ENCODE measurements at places on chromosomes 12 and 14.

DNA sequence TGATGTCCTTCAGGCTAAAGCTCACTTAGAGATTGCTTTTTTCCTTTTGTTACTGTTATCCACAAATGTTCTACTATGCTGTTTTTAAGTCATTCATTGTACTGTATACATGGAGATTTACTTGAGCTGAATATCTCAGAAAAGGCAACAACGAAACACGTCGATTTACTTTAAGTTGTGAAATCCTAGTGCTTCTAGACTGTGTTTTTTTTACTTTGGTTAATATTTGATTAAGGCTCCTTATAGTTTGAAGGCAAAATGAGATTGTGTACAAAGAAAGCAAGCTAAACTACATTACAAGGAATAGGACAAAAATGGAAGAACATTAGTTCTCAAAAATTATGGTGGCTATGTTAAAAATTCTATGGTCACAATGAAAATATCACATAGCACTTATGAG, 114.5 kb downstream of the SLC35F4 start:
- DNase-seq: no peak

GRCh38 chr12:105331805-105332251, 1.3 kb downstream of the C12orf75 start:
- no peak for DNase-seq

DNA sequence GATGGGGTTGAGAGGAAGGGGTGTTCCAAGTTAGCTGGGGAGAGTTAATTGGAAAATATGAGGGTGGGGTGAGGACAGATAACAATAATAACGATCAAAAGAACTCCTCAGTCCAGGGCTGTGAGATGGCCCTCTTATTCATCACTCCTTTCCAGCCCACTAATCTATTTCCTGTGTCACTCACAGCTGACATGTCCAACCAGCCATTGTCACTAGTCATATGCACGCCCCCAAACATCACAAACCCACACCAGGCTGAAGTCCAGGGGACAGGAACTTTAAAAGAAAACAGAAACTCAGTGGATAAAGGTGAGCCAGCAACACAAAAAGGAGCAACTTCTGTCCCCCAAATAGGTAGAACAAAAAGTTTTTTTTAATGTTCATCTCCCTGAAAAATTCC, 911 bp downstream of the CALCOCO1 start:
- DNase-seq: no peak

DNA sequence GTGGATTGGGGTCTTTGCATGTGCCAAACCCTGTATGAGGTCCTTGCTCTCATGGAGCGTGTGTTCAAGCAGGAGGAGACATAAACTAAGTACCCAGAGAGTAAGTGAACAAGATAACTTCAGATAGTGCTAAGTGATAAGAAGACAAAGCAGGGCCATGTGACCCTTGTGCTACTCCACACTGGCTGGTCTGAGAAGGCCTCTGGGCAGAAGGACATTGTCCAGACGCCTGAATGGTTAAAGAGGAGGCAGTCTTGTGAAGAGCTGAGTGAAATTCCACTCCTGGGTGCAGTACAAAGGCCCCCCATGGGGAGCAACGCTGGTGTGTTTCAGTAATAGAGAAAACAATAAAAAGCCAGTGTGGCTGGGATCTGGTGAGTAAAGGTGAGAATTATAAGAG, 93.3 kb upstream of the RIC8B start:
- no peak for DNase-seq

- DNase-seq: no peak
Observed at GRCh38 chr14:58815794-58816193, 178.0 kb downstream of the DACT1 start.

DNA sequence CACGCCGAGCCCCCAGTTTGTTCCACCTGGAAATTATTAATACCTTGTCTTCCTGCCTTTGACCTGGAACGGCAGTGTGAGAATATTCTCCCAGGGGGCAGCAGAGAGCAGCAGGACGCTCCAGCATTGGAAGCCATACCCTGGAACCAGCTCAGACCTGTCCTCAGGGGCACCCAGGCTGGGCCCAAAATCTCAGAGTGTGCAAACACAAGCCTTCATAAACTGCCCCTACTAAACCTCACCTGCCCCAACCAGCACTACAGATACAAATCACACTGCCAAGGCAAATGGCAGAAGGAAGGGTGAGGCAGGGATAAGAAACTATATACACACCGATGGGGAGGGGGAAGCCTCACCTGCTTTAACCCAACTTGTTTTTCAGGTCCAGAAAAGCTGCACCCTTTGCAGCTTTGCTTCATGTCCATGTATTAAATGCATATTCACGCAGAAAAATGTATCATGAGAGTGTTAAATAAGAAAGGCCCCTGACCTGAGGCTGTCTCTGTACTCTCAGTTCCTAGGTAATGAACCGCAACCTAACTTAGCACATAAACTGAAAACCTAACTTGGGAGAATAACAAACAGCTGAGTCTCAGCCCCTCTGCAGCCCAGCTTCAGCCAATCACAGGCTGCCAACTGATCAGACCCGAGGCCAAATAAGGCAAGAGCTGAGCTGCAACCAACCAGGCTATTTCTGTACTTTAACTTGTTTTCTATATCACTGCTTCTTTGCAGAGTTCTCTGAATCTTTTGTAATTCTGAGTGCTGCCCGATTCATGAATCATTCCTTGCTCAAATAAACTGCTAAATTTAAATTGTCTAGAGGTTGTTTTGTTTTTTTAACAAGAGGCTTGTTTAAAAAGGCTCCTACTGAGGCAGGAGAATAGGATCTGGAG, 130.1 kb downstream of the SPTSSA start:
- peak; percentile 6 for DNase-seq

DNA sequence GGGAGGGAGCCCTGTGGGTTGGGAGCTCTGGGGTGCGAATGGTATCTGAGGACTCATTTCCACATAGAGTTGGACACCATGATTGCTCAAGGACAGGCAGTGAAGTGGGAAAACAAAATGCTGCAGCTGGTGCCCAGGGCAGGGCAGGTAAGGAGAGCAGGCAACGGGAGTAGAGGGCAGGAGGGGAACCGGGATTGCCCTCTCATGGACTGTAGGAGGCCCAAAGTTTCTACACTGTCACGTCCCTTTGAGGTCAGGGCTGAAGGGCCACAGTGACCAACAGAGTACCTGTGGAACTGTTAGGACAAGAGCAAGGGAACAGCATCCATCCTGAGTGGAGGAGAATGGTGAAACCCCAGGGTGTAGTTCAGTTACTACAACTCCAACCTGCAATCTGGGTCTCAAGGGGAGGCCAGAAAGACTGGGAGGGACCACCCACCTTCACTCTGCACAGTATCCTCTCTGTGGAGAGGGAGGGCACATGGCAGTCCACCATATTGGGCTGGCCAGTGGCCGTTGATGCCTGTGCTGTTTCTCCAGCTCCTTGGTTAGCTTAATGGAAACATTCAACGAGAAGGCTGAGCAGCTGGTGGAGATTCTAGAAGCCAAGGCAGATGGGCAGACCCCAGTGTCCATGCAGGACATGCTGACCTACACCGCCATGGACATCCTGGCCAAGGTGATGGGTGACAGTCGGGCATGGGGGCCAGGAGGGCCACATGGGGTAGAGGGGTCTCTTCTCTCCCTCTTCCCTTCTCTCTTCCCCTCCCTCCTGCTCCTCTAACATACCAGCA, 22.2 kb downstream of the CYP46A1 start:
- DNase-seq: no peak

DNA sequence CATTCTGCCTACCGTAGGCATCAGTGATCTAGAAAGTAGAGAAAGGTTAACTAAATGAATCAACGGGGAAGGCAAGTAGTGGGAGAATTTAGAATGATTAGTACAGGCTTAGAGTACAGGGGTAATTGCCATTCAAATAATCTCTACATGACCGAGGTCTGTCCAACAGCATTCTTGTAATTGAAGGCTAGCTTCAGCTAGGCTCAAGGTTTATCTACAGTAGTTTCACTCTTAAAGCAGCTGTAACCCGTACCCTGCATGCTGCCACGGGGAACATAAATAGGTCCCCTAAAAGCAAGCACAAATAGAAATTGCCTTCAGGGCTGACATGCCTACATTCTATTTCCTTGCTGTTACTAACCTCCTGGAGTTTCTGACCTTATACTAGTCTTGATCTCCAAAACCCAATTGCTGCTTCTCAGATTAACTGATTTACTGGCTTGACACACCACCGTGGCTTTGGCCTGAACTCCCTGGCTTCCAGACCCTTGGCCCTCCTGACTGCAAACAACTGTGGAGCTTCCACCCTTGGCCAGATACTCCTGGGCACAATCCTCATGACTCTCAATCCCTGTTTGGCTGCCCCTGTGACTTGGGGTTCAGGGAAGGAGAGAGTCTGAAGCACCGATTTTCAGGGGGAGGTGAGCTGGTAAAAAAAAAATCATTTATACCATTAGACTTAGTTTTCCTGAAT, 242.1 kb upstream of the FOXN3 start:
- DNase-seq: no peak

DNA sequence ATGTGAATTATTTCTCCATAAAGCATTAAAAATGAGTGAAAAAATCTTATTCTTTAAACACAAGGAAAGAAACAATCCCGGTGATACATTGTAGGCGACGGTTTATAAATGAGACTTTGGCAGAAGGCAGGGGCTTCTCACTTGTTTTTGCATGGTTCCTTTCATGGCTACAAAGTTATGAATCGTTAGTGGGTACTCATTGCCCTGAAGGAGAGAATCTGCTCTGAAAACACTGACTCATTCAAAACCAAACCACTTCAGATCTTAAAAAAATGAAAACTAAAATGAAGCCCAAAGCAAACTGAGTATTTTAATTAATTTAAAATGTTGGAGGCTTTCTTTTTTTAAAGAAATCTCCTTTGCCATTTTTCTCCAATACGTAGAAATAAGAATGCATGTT, 41.4 kb upstream of the AMIGO2 start:
- DNase-seq: no peak

GRCh38 chr12:122795807-122796206, 21.4 kb downstream of the CCDC62 start:
- no peak for DNase-seq

- DNase-seq: no peak
Observed at GRCh38 chr12:25504744-25505143, 48.3 kb downstream of the LMNTD1 start.

GRCh38 chr12:78914859-78915331, 50.3 kb downstream of the SYT1 start:
- no peak for DNase-seq

- DNase-seq: no peak
Observed at GRCh38 chr12:104057771-104058197, 6.5 kb upstream of the HCFC2 start.

DNA sequence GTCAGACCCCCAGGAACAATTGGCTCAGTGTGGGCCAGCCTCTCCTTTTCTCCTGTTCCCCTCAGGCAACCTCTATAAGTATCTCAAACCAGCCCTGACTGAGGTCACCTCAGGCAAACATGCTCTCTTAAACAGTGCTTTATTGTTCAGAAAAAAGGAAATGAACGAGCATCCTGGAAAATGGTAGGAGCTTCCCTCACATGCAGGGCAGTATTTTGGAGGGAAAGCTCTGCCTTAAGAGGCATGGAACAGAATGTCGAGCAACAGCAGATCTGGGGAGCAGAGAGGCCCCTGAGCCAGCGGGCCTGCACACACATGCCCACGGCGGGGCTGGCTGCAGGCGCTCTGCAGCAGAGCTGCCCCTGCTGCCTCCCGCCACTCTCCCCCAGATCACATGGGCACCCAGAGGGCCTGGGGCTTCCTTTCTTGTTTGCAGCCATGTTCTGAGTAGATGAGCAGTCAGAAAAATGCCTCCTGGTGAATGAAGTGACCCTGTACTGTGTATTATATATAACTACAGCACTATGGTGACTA, 42.0 kb downstream of the MOK start:
- DNase-seq: no peak

- DNase-seq: no peak
Observed at GRCh38 chr12:80484746-80485145, 40.7 kb downstream of the PTPRQ start.

- DNase-seq: no peak
Observed at GRCh38 chr12:132324841-132325732, 4.3 kb downstream of the GALNT9 start.

DNA sequence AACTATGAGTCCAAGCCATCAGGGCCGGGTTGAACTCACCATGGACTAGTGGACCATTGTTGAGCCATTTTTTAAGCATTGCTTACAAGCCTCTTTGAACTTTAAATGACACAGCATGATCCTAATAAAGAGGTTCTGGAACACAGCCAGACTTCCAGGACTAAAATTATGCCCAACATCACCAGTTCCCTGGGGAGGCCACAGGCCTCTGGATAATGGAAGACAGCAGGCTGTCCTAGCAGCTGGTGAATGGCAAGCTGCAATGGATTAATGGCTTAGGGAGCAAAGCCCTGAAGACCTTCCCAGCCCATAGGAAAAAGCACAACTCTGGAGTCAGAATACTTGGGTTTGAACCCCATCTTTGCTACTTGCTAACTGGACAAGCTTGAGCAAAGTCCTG, 71.3 kb downstream of the FLRT2 start:
- no peak for DNase-seq

DNA sequence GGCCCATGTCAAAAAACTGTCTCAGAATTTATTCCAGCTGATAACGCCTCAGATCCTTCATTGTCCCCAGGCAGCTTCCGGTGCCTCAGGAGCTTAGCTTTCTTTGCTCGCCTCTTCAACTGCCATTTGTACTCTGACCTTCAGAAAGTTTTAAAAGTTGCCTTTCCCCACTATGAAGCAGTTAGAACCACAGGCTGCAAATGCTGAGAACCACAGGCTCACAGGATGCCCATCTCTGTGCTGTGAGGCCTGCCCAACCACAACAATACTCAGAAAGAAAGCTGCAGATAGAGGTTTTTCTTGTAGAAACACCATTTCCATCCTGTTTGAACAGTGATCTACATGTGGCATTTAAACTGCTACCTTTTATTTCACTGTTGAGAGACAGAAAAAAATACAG, 131.1 kb downstream of the PRKCH start:
- no peak for DNase-seq

- no peak for DNase-seq
Observed at GRCh38 chr12:7369274-7369729, 65.4 kb downstream of the ACSM4 start.

GRCh38 chr14:71753126-71753830, 179.0 kb upstream of the RGS6 start:
- peak; percentile 57 for DNase-seq

- DNase-seq: no peak
Observed at GRCh38 chr14:21317398-21317797, 37.5 kb downstream of the RPGRIP1 start.

GRCh38 chr14:55102141-55102621, 26.9 kb upstream of the LGALS3 start:
- DNase-seq: no peak

DNA sequence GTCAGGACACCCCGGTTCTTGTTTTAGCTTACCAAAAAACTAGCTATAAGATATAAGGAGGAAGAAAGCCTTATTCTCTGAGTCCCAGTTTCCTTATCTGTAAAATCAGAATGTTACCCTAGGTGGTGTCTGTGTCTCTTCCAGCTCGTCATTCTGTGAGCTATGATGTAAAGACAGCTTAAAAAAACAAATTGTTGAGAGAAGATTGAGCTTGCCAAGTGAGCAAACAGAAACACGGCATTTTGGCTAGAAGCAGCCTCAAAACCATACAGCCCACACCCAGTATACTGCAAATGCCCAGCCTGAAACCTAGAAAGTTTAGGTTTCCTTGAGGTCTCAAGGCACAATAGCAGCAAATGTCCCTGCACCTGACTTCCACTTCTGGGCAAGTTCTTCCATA, 151.4 kb downstream of the SSPN start:
- DNase-seq: no peak

All from activated CD8-positive, alpha-beta memory T cell treated with anti-CD3 and anti-CD28 coated beads for 1 hour (primary cell).